ENCODE measurements at places on chromosomes 13 and 19.

DNA sequence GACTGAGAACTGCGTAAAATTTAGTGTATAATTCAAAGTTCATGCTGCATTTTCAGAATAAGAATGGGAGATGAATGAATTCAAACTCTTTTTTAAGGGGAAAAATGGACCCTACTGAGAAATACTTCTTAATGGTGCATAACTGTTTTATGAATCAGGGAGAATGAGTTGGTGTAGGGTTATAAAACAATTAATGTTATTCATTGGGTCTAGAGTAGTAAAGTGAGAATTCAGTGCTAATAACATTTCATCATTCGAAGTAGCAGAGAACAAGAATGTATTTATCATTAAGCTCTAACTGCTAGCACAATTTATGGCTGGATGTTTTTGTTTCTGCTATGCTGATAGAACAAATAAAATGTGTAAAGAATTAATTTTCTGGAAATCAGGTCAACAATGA lies 310.2 kb downstream of the SLITRK5 start:
- DNase-seq, result no peak

- DNase-seq, result no peak
These were observed 40.6 kb downstream of the UQCRFS1 start for GRCh38 chr19:29172302-29172701.

- no peak for DNase-seq
These were observed 180.3 kb downstream of the SHISA2 start for GRCh38 chr13:25871389-25872125.

DNA sequence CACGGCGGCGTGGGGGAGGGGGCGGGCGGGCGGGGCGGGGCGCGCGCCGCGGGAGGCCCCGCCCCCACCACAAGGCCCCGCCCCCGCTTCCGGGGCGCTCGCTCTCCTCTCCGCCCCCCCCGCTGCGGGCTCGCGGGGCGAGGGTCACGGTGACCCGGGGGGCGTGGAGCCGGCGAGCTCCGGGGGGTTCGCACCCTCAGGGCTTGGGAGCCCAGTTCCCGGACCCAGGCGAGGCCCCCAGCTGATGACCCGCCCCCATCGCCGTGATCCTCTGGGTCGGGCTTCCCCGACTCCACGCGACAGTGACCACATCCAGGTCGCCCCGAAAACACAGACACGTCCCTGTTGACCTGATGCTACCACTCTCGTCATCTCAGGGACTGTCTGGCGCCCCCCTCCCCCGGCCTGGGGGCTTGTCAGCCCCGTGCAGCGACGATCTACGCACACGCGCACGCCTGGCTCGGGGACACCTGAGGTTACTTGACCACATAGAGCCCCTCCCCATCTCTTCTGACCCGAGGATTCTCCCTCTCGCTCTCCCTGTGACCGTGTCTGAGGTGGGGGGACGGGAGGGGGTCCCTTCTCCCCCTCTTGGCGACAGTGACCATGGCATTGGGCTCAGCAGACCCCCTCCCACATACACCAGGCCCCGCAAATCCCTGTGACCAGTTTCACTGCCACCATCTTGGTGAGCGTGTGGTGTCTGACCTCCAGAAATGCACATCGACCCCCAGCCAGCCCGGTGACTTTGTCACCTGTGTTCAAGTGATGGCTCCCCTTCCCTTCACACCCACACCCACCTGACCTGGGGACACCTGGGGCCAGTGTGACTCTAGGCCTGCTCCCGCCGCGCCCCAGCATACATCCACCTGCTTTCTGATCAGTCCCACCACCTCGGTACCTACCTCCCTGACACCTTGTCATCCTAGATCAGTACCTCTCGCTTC lies 670 bp downstream of the MAP2K7 start:
- peak; percentile 68 for DNase-seq

DNA sequence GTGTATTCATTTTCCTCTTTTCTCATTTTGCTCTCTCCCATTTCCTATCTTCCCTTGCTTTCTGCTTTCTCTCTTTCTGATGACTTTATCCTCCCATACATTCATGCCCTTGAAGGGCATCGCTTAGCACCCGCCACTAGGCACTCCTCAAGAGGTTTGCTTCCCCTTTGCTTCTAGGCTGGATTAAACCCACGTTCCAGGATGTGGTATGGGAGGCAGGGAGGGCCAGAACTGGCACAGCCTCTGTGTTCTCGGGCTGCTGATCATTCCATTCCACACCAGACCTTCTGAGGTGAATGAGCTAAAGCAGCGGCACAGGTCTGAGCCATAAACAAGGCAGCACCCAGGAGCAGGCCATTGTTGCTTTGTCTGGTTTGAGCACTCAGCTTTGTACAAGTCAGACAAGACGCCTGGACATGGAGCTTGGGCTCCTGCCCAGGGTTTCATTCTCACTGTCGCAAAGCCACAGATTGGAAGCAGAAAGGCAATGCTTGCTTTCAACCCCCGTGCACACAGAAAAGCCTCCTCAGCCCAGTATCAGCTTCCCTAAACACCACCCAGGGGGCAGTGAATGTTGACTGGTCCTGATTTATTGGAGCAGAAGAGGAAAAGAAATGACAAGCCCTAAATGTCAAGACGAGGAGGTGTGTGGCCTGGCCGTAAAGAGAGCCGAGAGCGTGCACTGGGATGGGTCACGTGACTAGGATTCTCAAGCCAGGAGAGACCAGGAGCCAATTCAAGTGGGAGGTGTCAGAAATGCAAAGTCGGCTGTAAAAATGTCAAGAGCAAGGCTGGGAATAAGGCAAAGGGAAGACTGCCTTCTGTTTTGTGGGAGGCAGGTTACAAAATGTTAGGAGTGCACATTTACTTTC lies 218.0 kb upstream of the SERP2 start:
- DNase-seq, result peak; percentile 90

- no peak for DNase-seq
These were observed 55.7 kb upstream of the ABCC4 start for GRCh38 chr13:95356916-95357315.

DNA sequence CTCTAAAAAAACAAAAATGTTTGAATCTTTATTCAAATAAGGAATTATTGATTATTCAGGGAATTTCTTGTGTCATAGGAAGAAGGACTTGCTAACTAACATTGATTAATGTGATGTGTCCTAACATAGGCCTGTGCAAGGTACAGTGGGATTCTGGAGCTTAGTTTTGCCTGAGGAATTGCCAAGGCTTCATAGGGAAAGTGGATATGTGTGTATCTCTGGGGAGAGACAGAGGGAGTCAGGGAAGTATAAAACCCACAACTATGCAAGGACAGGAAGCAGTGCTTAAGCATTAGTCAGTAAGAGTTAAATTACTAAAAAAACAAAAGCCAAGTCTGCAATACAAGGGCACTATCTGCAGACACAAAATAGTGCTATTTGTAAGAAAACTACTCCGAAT lies 59.6 kb downstream of the WDFY2 start:
- DNase-seq, result no peak

GRCh38 chr13:27170221-27170515 lies 1.4 kb downstream of the USP12 start:
- no peak for DNase-seq

GRCh38 chr13:103703246-103703645 lies 637.0 kb upstream of the SLC10A2 start:
- DNase-seq, result no peak

DNA sequence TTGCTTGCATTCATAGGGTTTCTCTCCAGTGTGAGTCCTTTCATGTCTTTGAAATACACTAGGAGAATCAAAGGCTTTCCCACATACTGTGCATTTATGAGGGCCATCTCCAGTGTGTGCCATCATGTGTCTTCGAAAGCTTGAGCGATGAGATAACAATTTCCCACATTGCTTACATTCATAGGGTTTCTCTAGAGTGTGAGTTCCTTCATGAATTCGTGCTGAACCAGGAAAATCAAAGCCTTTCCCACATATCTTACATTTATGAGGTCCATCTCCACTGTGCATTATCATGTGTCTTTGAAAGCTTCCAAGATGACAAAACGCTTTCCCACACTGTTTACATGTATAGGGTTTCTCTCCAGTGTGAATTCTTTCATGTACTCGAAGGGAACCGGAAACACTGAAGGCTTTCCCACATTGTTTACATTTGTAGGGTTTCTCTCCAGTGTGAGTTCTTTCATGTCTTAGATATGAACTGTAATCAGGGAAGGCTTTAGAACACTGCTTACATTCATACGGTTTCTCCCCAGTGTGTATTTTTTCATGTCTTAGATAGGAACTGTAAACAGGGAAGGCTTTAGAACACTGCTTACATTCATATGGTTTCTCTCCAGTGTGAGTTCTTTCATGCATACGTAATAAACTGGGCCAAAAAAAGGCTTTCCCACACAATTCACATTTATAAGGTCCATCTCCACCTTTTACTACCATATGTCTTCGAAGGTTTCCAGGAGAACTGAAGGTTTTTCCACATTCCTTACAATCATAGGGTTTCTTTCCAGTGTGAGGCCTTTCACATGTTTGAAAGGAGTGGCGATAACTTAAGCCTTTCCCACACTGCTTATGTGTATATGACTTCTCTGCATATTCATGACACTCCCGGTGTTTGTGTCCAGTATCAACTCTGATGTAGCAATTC lies 21.4 kb downstream of the ZNF44 start:
- no peak for DNase-seq

- no peak for DNase-seq
These were observed 8.7 kb downstream of the RPL36 start for GRCh38 chr19:5698635-5699422.

- peak; percentile 81 for DNase-seq
These were observed 89.8 kb downstream of the ZNF557 start for GRCh38 chr19:7159105-7159933.

Data from right hindlimb (tissue), 1 donor.